ENCODE measurements at places on chromosomes 5 and 9.

DNA sequence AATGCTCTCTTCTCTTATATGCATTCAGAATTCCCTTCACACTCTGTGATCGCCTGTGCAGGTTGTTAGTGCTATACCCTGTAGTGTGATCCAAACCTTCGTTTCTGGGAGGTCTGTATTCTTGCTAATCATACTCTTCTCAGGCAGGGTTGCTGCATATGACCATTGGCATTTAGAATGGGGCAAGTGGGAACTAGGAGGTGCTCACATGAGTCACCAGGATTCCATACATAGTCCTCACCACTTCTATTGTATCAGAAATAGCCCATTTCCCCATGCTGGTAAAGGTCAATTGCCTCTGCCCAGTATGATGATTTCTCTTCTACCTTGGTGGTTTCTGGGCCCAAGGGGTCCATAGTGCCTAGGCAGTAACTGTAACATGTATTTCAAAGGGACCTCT, 443.5 kb upstream of the CDH6 start:
- DNase-seq, result no peak

DNA sequence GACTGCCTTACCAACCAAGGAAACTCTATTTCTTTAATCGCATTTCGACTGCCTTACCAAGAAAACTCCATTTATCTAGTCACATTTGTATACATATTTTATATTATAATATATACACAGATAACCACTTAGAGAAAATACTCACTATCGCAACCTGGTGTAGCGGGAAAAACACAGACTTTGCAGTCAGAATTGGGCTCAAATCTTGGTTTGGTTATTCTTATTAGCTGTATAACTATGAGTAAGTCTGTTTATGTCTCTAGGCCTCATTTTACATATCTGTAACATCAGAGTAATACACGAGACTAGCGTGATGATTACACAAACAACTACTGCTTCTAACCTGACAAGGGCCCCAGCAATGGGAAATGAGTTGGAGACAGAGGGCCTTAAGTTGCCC, 127.5 kb upstream of the POU5F2 start:
- DNase-seq, result no peak

- DNase-seq, result no peak
These were observed 369.4 kb upstream of the DMAC1 start for GRCh38 chr9:8168916-8169438.

GRCh38 chr9:93011114-93011513, 47.4 kb upstream of the SUSD3 start:
- no peak for DNase-seq

Data from GM04504 (cell line).